ENCODE measurements at places on chromosomes 16 and 17.

GRCh38 chr16:4087990-4088577 is 28.2 kb downstream of the ADCY9 start:
- no peak for DNase-seq

DNA sequence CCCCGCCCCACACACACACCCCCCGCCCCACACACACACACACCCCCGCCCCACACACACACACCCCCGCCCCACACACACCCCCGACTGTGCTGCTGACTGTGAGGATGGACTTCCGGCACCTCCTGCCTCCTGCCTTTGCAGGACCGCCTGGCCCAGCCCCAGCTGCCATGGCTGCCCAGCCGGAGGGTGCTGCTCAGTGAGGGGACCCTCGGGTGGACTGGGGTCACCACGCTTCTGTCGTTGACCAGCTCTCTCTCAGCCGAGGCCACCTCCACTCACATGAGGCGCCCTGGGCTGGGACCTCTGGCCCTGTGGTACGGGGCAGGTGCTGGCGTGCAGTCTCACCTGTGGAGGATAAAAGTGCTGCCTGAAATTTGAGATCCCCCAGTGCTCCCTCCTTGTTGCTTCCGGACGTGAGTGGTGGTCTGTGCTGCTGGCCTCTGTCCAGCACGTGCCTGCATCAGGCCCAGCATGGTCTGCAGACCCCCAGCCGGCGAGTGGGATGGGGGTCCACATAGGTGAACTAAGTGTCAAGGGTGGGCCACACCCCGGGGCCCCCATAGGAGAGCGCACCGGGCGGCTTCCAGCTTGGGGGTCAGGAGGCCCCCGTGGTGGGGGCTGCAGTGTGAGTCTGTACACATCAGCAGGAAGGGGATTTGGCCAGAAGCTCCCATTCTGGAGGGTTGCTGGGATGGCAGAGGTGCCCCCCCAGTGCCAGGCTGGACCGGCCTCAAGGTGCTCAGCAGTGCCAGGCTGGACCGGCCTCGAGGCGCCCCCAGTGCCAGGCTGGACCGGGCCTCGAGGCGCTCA is 11.2 kb downstream of the METRNL start:
- DNase-seq: no peak

- DNase-seq: no peak
These were observed 82.2 kb downstream of the PLXDC1 start for GRCh38 chr17:39069114-39069756.

GRCh38 chr16:6081320-6081976 is 983.9 kb upstream of the EEF2KMT start:
- DNase-seq: no peak

GRCh38 chr17:57284984-57285646 is 28.8 kb downstream of the MSI2 start:
- peak; percentile 46 for DNase-seq

GRCh38 chr17:16353317-16354174 is at the start of gene CENPV:
Gene CENPV (minus strand): TSS chr17:16353469. CDS start chr17:16353436, 33 bp downstream.
- peak; percentile 41 for DNase-seq

GRCh38 chr17:76000755-76001521 is at the start of gene CDK3:
Gene CDK3 (plus strand): TSS chr17:76000855. CDS start chr17:76001426, 571 bp downstream.
- no peak for DNase-seq

- no peak for DNase-seq
These were observed 47.2 kb downstream of the MARCHF10 start for GRCh38 chr17:62760945-62761267.

- no peak for DNase-seq
These were observed 11.5 kb upstream of the CLEC18C start for GRCh38 chr16:70162041-70162451.

DNA sequence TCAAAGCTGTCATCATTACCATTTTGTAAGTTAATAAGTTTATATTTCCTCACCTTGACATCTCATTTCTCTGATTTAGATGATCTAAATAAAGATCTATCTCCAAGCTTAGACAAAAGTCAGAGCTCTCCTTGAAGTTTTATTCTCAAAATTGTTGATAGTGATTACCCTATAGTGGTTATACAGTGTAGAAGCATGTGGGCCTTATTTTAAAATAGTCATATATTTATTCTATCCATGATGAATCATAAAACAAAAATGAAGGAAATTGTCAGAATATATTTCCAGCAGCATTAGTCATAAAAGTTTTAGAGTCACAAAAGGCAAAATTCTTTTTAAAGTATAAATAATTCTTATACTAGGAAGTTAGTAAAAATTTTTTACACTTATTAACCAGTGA is 49.0 kb downstream of the RHOT1 start:
- no peak for DNase-seq

- DNase-seq: no peak
These were observed 2.2 kb downstream of the TOX3 start for GRCh38 chr16:52544703-52545102.

- DNase-seq: no peak
These were observed 106.0 kb downstream of the SDR42E1 start for GRCh38 chr16:81905277-81905676.

DNA sequence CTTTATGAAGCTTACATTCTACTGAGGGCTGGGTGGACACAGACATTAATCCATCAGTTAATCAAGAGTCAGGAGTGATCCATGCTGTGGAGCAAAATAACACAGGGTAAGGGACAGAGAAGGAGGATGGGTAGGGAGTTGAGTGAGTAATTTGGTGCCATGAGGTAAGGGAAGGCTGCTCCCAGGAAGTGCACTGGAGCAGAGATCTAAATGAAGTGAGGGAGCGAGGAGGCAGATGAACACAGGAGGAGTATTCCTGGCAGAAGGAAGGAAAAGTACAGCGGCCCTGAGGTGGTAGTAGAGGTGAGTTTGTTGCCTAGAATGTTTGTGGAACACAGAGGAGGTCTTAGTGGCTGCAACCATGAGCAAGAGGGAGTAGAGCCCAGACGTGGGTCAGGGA is 34.8 kb downstream of the ASIC2 start:
- no peak for DNase-seq

GRCh38 chr16:54630284-54630967 is 300.2 kb upstream of the IRX5 start:
- DNase-seq: no peak

GRCh38 chr16:79026117-79026516 is 574.4 kb downstream of the MAF start:
- DNase-seq: no peak

DNA sequence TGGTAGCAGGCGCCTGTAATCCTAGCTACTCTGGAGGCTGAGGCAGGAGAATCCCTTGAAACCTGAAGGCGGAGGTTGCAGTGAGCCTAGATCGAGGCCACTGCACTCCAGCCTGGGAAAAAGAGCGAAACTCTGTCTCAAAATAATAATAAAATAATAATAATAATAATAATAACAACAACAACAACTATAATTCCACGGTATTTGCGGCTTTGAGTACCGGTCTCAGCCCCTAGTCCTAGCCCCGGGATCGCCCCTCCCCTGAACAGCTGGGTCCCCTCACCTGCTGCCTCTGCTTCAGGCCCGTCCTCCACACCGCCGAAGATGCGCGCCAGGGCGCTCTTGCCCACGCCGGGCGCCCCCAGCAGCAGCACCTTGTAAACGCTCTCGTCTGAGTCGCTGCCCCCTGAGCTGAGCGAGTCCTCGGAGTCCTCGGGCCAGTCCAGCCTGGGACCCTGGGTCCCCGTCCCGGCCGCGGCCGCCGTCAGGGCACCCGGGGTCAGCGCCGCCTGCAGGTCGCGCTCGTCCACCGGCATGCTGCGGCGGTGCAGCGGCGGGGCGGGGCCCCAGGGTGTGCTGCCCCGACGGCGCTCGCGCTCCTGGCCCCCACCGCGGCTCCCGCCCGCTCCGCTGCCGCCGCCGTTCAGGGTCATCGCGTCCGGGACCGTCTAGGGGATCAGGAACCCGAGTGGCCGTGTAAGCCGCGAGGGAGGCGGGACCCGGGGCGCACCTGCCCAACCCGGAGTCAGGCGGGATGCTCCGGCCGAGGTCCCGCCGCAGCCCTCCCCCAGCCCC is 611 bp downstream of the RRAD start:
- DNase-seq: peak; percentile 35

GRCh38 chr17:33725675-33726271 is 432.7 kb upstream of the ASIC2 start:
- DNase-seq: no peak

DNA sequence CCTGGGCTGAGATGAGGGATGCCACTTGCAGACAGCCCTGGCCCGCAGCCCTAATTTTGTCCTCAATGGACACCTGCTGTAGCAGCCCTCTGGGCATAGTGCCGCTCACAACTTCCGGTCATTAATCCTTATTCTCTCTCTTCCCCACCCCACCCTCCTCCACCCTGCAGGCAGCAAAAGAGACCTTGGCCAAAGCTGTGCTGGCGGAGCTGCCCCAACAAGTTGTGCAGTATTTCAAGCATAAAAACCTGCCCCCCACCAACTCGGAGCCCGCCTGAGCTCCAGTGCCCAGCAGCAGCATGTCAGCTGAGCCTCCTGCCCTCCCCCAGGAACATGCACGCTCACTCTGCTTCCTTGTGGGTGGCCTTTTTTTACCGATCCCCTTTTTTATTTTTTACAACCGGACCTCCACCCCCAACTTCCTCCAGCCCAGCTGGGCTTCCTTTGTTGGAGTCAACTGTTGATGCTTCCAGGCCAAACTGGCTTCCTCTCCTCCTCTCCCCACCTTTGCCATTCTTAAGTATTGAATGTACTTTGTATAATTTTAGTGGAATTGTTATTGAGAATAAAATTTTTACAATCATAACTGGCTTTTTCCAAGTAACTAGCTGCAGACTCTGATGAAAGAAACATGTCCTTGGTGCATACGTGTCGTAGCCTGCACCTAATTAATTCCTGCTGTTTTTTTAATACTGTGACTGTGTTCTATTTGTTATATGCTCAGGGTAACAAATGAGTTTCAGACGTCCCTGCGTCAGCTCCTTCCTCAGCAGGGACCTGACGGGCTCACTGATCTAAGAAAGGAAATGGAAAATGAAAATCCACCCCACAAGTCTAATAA is 38.2 kb downstream of the PSME3IP1 start:
- no peak for DNase-seq

GRCh38 chr16:77913738-77914253 is 108.6 kb upstream of the CLEC3A start:
- no peak for DNase-seq

- no peak for DNase-seq
These were observed 46.5 kb upstream of the CLEC18A start for GRCh38 chr16:69904495-69905170.

DNA sequence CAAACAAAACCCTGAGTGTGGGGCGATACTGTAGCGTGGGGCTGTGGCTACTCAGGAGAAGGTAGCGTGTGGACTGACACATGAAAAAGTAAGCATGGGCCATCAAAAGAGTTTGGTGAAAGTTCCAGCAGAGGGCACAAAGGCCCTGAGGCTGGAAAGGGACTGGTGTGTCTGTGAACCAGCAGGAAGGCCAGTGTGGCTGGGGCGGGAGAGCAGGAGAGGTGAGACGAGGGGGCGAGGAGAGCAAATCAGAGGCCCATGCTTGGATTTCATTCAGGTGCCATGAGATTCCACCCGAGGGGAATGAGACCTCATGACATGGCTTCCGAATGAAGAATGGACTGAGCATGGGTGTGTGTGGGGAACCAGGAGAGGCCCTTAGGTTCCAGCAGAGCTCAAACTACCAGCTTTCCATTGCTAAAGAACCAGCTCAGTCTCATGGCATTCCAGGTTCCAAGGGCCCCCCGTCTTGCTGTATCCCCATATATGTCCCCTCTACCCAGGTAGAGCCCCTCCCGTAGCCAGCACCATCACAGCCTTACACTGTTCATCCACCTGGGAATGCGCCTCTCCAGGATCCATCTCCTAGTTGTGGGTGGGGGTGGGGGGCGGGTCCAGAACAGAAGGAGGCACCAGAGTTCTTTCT is 31.1 kb downstream of the TRPV2 start:
- no peak for DNase-seq

DNA sequence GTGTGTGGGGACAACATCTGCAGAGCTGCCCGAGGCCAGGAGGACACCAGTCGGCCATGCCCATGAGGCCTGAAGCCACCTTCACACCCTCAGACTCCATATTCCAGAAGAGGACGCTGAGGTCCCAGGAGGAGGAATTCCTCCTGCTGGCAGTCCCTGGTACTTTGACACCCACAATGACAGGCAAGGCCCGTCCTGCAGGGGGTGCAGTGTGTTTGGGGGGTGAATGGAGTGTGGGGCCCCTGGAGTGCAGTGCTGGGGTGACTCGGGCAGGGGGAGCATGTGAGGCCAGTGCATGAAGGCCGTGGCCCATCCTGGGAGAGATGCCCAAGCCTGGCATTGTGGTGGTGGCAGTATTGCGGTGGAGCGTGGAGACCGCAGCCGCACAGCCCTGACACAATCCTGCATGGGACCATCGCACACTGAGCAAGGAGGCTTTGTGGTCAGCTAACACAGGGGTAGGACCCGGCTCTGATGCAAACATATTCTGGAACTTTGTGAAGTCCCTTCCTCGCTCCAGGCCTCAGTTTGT is 52.2 kb downstream of the ZDHHC7 start:
- no peak for DNase-seq

GRCh38 chr16:89241187-89242007 is 23.9 kb downstream of the ZNF778 start:
- DNase-seq: peak; percentile 86

GRCh38 chr16:53775821-53776431 is 72.0 kb downstream of the FTO start:
- DNase-seq: no peak

DNA sequence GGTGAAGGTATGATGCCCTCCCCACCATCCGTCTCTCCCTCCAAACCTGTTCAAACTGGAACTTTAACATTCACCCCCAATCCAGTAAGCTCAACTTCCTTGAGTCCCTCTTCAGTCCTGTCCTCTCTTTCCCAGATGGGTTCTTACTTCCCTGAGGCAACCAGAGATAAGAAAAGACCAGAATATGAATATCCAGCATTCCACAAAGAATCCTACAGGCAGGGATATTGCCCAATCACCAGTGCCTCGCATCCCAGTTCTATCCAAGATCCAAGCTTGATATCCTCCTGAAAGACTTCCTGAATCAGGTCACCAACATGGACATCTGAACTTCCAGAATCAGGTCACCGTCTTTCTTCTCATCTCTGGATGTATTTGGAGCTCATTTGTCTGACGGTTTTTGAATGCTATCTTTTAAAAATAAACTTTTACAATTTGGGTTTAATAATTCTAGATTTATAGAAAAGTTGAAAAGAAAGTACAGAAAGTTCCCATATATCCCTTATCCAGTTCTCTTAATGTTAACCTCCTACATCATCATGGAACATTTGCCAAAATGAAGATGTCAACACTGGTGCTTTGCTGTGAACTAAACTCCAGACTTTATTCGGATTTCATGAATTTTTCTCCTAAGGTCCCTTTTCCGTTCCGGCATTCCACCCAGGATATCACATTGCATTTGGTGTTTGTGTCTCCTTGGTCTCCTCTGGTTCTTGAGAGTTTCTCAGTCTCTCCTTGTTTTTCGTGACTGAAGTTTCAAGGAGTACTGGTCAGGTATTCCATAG is 13.7 kb upstream of the COL1A1 start:
- no peak for DNase-seq
